ENCODE measurements at places on chromosomes 13 and 19.

DNA sequence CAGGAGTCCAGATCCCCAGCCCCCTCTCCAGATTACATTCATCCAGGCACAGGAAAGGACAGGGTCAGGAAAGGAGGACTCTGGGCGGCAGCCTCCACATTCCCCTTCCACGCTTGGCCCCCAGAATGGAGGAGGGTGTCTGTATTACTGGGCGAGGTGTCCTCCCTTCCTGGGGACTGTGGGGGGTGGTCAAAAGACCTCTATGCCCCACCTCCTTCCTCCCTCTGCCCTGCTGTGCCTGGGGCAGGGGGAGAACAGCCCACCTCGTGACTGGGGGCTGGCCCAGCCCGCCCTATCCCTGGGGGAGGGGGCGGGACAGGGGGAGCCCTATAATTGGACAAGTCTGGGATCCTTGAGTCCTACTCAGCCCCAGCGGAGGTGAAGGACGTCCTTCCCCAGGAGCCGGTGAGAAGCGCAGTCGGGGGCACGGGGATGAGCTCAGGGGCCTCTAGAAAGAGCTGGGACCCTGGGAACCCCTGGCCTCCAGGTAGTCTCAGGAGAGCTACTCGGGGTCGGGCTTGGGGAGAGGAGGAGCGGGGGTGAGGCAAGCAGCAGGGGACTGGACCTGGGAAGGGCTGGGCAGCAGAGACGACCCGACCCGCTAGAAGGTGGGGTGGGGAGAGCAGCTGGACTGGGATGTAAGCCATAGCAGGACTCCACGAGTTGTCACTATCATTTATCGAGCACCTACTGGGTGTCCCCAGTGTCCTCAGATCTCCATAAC, at the start of gene APOE:
APOE (plus strand) TSS at position 360 of the 724 bp plus-strand sequence. CDS start 829 bp downstream, outside the sequence.
- DNase-seq, result no peak

DNA sequence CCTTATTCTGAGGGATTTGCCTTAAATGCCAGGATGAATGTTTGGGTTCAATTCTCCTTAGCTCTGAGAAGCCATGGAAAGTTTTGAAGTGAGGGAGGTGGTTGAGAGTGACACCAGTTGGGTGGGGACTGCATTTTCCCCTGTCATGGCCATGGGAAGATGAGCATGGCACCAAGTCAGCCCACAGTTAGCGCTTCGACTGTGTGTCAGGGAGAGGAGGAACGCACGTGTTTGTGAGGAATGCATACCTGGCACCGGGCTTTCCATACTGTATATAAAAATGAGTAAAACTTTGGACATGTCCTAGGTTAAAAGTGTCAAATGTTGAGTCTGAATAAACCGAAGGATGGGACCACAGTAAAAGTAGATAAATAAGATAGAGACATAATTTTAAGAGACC, 187.5 kb upstream of the KL start:
- DNase-seq, result no peak

- DNase-seq, result no peak
Measured at GRCh38 chr19:45908956-45909355, 5.6 kb downstream of the NANOS2 start.

- DNase-seq, result no peak
Measured at GRCh38 chr19:3821857-3822364, 35.7 kb upstream of the MATK start.

DNA sequence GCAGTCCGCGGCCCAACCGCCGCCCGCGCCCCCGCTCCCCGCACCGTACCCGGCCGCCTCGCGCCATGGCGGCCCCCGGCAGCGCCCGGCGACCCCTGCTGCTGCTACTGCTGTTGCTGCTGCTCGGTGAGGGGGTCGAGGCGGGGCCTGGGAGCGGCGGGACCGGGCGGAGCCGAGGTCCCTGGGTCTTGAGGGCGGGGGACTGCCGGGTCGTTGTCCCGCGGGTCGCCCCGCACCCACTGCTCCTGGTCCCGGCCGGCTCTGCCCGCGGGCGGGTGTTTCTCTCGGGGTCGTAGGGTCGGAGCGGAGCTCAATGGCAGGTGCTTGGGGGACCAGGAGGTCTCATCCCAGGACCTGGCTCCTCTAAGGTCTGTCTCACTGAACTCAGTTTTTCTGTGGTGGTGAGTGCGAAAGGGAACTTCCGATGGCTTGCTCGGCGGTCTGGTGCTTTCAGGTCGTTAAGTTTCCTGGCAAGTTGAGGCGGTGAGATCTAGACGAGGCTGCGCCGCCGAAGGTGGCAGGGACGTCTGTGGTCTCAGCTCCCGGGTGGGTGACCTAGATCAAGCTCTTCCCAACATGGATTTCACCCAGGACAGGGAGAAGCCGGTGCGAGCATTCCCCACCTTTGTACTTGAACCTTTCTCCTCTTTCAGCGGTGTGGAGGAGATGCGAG, 467 bp downstream of the LAMP1 start:
- no peak for DNase-seq

- no peak for DNase-seq
Measured at GRCh38 chr19:3398900-3399278, 32.5 kb downstream of the NFIC start.

- no peak for DNase-seq
Measured at GRCh38 chr19:44869733-44870470, 21.2 kb upstream of the TOMM40 start.
